Activated CD8-positive, alpha-beta memory T cell treated with anti-CD3 and anti-CD28 coated beads, Interleukin-2, amount 10 ng/mL, durations not matched to agents 7 days and 5 days (primary cell): ENCODE measurements at places on chromosomes 5 and 9.

DNA sequence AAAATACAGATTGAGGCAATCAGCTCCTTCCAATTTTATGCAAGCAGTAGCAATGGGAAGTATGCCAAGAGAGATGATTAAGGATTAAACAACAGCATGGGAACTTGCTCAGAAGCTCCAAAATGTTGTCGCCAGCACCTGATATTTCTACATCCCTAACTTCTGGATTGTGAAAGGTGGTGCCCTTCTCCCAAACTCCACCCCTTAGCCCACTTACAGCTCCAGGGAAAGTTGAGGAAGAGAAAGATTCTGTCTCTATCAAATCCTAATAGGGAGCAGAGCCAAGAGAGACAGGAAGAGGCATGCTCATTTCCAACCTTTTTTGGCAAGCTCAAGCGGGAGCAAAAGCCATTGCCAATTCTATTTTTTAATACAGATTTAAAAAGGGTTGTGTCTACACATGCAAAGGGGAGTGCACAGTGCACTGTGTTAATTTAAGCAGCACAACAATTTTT lies 92.4 kb upstream of the NR3C1 start:
- DNase-seq: no peak

DNA sequence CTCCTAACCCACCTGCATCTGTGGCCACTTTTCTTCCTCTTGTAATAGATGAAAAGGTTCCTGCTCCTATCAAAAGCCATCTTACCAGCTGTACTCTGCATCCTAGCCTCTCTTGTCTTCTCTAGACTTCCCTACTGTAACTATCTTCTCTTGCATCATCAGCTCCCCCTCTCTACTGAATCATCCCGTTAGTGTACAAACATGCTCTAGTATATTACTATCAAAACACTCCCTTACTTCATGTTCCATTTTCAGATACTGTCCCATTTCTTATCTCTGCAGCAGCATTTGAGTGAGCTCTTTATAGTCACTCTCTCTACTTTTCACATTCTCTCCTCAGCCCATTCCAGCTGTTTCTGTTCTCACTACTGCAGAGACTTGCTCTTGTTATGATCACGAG lies 2.8 kb downstream of the SRA1 start:
- DNase-seq: peak; percentile 22

DNA sequence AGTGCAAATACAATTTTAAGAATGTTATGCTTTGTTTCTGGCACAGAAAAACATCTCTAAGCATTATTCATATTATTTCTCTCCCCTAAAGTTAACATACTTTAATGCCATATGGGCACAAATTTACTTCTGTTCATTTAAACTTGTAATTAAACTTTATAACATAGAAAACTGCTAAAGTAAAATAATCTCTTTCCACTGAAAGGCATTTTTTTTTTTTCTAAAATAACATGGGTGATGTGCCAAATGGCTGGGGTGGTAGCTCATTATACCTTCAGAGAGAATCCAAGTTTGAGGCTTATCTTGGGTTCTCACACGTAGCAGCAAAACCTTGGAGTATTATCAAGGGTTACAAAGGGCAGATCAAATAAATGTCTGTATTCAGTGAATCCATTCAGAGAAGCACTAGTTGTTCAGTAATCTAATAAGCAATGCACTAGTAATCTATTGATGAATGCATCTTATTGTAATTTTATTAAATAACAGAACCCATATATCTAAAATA lies 257.6 kb upstream of the POU5F2 start:
- no peak for DNase-seq

GRCh38 chr9:94650949-94651348 lies 11.6 kb upstream of the FBP1 start:
- DNase-seq: no peak

- DNase-seq: no peak
These were observed 415.0 kb downstream of the NFIB start for GRCh38 chr9:13898957-13899356.

DNA sequence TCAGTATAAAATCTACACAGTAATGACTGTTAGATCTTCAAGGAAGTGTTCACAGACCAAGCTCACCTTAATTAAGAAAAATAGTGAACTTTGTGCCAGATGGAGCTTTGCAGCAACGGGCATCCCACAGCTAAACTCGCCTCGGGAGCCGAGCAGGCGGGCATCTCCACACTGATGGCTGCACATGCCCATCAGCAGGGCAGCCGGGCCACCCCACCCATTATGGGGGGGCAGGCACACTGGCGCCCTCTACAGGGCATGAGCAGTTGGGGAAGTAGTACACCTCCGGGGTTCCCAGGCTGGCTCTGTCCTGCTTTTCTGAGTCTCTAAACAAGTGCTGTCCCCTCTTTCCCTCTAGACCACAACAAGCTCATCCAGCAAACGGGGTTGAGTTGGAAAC lies 21.6 kb downstream of the ANKS6 start:
- DNase-seq: no peak

DNA sequence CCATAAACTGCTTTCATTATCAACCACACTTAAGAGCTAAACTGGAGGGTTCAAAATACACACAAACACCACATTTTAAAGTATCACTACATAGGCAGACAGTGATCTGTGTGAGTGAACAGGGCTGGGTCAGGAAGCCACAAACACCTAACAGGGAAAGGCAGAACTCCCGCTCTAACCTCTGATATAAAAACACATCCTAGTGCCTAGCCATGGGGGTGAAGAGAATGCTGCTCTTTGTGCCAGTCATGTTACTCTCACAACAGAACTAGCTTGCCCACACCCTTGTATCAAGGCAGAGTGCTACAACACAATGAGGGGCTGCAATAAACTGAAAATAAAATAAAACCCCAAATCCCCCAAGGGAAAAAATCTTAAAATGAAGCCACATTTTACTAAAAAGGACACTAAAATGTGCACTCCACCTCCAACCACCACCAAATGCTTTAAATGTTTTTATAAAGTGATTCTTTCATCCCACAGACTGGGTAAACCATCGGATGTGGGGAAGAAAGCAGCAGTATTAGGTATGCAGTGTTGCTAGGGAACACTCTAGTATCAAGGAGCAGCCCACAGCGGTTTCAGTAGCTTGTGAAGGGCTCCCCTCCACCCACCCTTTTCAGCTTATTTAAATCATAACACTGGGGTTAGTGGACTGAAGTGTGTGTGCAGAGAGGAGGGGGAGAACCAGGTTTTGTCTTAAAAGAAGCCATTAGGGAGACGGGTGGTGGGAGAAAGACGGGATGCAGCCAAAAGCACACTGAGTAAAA lies 64.5 kb downstream of the TMEM161B start:
- DNase-seq: peak; percentile 87

- DNase-seq: peak; percentile 49
These were observed 1.2 kb downstream of the RNF14 start for GRCh38 chr5:141969783-141970771.

DNA sequence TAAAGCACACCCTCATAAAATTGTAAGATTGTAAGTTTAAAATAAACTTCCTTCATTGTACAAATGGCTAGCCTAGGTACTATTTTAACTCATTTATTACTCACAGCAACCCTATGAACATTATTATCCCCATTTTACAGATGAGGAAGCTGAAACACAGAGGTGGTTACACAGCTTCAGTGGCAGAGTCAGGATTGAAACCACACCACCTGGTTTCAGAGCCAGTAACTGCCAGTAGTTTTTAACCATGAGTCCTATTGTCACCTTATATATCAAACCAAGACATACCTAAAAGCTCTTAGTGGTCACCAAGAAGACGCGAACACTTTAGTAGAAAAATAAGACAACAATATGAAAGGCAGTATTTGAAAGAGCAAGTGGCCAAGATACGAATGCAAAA lies 16.1 kb downstream of the SH3GL2 start:
- DNase-seq: no peak

- DNase-seq: no peak
These were observed 372 bp downstream of the EDF1 start for GRCh38 chr9:136865768-136866103.

GRCh38 chr5:3671337-3671736 lies 75.7 kb downstream of the IRX1 start:
- DNase-seq: no peak

- no peak for DNase-seq
These were observed 766.4 kb upstream of the WWC1 start for GRCh38 chr5:167525004-167525403.
